Amygdala (tissue), 56 donors: ENCODE measurements at places on chromosomes 7 and 10.

- no peak for DNase-seq
These were observed 143.4 kb upstream of the GLI3 start for GRCh38 chr7:42380401-42380800.

- DNase-seq: no peak
These were observed 64.8 kb downstream of the THSD7A start for GRCh38 chr7:11767148-11767547.

DNA sequence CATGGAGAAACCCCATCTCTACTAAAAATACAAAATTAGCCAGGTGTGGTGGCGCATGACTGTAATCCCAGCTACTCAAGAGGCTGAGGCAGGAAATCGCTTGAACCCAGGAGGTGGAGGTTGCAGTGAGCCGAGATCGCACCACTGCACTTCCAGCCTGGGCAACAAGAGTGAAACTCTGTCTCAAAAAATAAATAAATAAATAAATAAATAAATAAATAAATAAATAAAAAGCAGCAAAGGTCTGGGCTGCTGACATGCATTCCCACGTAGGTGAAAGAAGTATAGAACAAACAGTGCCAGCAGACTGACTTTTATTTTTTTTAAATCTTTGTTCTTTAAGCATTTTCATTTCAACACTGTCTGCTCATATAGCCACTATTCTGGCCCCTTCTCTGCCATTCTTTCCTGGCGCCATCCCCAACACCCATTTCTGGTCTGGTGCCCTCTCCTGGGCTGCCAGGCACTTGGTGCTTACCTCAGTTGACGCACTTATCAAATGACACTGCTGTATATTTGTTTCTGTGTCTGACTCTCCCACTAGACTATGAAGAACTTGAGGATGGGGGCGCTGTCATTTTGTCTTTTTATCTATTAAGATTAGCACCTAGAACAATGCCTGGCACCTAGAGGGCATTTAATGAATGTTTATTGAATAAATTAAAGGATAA, 15.6 kb downstream of the FAM107B start:
- no peak for DNase-seq

- no peak for DNase-seq
These were observed 136.2 kb downstream of the VIPR2 start for GRCh38 chr7:159008417-159008816.

GRCh38 chr10:126243306-126243705, 145.0 kb downstream of the ADAM12 start:
- DNase-seq: no peak
